ENCODE measurements at places on chromosomes 12 and 14.

- DNase-seq = no peak
Observed at GRCh38 chr14:50871228-50871627, 625 bp upstream of the ABHD12B start.

GRCh38 chr12:101038289-101038871 is 171.7 kb downstream of the SLC5A8 start:
- DNase-seq = no peak

- DNase-seq = no peak
Observed at GRCh38 chr12:68414988-68415387, 82.8 kb upstream of the MDM1 start.

- no peak for DNase-seq
Observed at GRCh38 chr12:21839776-21840175, 65.3 kb upstream of the KCNJ8 start.

- DNase-seq = peak; percentile 60
Observed at GRCh38 chr12:113007166-113007565, 28.8 kb downstream of the OAS2 start.

DNA sequence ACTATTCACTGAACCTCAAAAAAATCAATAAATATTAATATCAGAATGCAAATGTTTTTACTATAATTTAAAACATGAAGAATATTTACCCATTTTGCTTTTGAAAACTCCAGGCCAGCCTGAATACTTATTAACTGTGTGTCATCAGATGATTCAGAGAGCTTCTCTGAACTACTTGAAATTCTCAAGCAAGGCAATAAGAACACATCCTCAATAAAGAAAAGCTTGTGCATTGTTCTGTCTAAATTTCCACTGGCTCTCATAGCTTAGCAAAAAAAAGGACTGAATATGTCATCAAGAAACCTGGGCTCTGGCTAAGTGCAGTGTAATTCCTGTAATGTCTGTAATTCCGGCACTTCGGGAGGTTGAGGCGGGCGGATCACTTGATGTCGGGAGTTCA is 194.1 kb downstream of the BTG1 start:
- no peak for DNase-seq

DNA sequence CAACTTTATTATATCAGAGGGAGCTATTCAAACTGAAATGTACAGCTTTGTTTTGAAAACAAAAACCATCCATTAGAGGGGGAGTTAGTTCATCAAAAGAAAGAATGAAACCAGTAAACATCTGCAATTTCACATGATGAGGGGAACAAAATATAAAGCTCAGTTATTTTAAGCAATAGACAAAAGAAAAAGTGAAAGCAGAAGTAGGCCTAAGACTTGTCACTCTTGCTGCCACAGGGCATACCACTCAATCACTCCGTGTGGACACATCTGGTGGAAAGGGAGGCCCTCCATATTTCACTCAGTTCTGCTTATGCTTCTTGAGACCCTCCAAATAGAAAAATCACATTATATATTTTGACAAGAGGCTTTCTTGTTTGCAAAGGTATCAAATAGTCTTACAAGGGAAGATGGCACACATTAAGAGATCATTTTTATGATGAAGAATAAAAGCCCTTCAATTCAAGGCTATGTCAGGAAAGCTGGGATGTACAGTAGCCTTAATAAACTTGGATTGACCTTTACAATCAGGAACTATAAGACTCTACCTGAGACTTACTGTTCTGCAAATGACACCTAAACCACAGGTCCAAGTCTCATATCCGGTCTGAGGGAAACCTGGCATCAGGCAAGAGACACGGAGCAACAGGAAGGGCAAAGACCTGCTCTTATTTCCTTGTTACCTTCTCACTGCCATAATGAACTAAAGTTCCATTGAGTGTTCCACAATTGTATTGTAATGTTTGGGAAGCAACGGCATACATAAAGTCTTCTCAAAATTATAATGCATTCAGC is 222.5 kb upstream of the GRIP1 start:
- DNase-seq = no peak

GRCh38 chr14:59303216-59303615 is 114.7 kb downstream of the DAAM1 start:
- DNase-seq = no peak

DNA sequence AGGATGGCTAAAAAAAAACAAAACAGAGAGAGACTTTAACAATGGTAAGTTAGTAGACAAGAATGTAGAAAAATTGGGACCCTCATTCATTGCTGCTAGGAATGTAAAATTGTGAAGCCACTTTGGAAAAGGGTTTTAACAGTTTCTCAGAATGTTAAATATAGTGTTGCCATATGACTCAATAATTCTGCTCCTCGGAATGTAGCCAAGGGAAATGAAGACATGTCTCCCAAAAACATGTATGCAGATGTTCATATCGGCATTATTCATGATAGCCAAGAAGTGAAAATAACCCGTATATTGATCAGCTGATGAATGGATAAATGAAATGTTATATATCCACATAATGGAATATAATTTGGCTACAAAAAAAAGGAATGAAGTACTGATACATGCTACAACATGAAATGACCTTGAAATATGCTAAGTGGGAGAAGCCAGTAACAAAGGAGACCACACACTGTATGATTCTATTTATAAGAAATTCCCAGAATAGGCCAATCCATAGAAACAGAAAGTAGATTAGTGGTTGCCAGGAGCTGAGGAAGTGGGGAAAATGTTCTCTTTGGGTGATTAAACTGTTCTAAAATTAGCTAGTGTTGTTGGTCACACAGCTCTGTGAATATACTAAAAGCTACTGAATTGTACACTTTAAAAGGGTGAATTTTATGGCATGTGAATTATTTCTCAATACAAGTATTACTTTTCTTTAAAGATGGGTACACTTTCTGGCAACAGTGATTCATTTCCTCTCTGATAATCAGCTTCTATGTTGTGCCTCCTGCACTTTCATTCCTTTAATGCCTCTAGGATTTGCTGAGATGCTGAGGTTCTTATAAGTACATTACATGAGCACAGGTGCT is 132.5 kb downstream of the DAAM1 start:
- peak; percentile 73 for DNase-seq

DNA sequence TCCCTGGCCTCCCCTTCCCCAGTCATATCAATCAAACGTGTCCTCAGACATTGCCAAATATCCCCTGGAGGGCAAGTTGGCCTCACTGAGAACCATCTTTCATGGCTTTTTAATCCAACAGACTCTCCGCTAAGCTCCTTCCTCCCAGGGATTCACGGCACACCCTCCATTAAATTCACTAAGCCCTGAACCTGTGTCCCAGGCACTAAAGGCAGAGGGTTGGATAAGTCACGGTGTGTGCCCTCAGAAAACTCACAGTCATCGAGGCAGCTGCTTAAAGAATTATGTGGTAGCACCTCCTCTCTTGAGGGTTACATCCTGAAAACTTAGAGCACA is 167.1 kb downstream of the PIWIL1 start:
- no peak for DNase-seq

- DNase-seq = no peak
Observed at GRCh38 chr12:112285600-112286401, 96.4 kb downstream of the HECTD4 start.

GRCh38 chr14:70473825-70474224 is 21.9 kb downstream of the ADAM21 start:
- no peak for DNase-seq

DNA sequence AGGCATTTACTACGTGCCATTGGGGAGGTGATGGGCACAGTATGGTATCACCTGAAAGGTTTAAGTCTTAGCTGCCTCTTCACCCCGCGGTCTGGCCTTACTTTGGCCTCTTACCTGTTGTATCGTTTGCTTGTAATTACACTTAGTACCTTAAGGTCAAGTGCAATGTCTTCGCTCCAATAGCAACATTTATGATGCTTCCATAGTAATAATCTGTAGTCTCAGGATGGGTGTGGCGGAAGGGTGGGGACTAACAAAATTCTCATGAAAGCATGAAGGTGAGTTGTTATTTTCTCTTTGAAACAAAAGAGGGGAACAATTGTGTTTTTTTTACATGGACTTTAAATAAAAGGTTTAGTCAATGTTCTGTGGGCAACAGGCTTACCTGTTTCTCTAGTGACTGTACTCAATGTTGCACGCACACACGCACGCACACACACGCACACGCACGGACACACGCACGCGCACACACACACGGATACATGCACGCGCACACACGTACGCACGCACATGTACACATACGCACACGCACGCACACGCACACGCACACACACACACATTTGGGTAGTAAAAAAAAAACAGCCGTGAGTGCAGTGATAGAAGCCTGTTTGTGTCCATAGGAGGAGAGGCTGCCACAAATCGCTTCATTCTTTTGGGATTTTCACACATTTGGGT is 91.4 kb downstream of the DNAH10 start:
- no peak for DNase-seq

DNA sequence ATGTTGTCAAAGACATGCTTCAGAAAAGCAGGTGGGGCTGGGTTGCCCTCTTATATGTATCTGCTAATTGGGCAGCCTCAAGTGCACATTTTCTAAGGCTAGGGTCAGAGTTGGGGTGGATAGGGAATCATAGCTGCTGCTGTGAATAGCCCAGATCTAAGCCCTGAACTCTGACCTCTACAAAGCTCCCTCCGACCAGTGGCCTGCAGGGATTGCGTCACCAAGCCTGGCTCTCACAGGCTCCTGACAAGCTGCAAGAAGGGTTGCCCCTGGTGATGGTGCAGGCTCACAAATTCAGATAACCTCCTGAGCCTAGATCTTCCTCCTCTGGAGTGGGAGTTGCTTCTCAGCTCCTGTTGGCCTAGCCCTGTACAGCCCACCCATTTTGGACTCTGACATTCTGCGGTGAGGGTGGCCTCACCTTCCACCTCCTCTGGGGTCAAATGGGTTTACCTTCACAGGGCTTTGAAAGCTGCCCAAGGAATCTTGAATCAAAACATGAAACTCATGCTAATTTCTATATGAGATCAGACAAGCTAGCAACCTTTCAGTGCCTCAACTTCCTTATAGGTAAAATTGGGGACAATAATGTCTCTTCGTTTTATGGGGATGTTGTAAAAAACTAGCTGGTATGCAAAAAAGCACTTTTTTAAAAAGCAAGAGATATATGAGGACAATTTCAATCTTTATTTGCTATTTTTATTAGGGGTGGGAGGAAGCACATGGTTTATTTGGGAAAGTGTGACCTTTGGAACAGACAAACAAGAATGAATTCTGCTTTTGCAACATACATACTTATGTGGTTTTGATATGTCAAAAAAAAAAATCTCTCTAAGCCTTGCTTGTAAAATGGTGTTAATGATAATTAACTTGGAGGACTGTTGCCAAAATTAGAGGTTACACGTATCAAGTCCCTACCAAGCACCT is 4.9 kb upstream of the SUSD6 start:
- peak; percentile 75 for DNase-seq

- DNase-seq = no peak
Observed at GRCh38 chr12:68977335-68977734, 44.4 kb upstream of the CPM start.

GRCh38 chr12:114933428-114934160 is 249.6 kb upstream of the TBX3 start:
- DNase-seq = peak; percentile 97
